ENCODE measurements at places on chromosomes 2 and 18.

DNA sequence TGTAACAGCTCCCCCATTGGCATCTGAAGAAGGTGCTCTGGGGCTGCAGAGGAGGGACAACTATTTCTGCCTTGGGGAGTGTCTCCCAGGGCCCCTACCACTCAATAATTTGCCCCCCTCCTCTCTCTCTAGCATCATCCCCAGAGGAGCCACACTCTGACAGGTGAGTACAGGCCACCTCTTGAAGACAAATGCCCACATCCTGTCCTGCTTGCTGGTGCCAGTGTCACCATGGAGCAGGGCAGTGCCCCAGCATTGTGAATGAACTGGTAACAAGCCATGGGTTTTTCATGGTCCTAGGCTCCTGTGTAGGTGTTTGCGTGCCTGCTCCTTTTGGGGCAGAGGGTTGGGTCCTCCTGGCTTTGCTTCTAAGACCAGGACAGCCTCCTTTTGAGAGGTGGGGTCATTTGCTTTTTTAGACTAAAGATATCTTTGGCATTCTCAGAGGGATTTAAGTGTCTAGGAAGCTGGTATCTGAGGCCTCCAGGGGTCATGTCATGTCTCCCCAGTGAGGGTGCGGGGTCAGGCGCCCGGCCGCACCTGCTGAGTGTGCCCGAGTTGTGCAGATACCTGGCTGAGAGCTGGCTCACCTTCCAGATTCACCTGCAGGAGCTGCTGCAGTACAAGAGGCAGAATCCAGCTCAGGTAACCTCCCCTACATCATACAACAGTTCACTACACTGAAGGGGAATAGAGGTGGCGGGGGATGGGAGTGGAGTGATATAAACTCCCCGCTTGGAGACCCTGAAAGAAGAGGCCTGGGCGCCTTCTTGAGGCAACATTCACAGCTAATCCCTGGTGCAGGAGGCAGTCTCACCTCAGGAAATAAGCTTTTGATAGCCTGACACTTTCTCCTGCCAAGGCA lies 1.8 kb downstream of the RETREG2 start:
- DNase-seq: no peak

GRCh38 chr18:45127405-45127804 lies 446.7 kb downstream of the SETBP1 start:
- no peak for DNase-seq

GRCh38 chr2:133859578-133859977 lies 291.3 kb upstream of the NCKAP5 start:
- DNase-seq: no peak

- DNase-seq: peak; percentile 45
Observed at GRCh38 chr2:45909677-45910191, 258.3 kb downstream of the PRKCE start.

GRCh38 chr2:200172944-200173581 lies 133.4 kb upstream of the SPATS2L start:
- DNase-seq: no peak

- DNase-seq: no peak
Observed at GRCh38 chr18:37846996-37847395, 281.4 kb upstream of the CELF4 start.

- no peak for DNase-seq
Observed at GRCh38 chr2:107392241-107392704, 434.4 kb upstream of the RGPD4 start.

DNA sequence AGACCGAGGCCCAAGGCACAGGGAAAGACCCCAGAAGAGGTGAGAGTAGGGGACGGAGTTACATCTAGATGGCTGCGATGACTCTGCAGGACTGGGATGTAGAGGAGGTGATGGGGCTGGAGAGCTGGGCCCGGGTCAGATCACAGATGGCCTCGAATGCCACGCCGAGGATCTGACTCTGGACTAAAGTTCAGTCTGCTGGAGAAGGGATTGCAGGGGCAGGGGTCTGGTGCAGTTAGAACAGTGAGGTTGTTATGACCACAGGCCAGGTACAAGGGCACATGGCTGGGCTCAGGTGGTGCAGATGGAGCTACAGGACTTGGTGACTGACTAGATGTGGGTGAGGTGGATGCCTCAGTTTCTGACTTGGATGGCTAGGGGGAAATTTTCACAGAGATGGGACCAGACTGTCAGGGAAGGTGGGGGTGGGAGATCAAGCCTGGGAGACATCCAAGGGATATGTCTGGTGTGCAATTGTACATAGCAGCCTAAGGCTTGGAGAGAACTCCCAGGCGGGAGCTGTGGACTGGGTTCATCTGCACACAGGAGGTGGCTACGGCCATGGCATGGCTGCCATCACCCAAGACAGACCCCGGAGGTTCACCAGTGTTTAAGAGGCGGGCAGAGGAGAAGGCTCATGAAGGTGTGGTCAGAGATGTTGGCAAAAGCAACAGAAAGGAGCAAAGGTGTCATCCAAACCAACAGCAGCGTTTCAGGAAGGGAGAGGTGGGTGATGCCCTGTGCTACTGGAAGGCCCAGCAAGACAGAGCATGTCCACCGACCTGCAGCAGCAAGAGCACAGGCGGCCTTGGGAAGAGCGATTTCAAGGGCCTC lies 66.9 kb downstream of the CIB4 start:
- DNase-seq: no peak

DNA sequence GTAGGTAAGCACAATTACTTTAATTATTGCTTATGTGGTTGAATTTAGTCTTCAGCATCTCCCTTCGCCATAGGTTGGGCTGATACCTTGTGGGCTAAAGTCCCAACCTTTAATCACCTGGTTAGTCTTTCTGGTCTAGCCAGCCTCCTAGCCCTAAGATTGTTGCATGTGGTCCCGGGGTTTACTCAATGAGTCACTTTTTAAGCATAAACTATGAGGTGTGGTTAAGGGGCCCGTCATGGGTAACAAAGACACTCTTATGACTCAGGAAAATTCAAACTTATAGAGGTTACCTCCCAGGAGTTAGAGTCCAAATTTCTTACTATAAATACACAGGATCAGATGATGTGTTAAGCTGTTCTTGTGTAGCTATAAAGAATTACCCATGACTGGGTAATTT lies 841.6 kb downstream of the TRIB2 start:
- DNase-seq: peak; percentile 66

DNA sequence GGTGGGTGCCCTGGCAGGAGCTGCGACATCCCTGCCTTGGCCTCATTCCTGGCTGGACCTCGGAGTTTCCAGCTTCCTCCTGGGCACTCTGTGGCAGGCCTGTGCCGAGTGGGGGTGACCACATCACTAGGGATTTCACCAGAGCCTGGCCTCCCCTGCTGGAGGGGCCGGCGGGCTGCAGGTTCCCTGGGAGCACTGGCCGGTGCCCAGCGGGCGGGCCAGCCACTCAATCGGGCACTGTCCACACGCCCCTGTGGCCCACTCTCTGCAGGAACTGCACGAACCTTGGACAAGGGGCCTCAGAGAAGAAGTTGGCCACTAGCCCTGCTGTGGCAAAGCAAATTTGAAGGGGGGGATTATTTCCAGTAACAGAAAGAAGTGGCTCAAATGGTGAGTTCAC lies 110.7 kb upstream of the APCDD1 start:
- DNase-seq: no peak

GRCh38 chr18:11027862-11028261 lies 121.5 kb downstream of the PIEZO2 start:
- no peak for DNase-seq

DNA sequence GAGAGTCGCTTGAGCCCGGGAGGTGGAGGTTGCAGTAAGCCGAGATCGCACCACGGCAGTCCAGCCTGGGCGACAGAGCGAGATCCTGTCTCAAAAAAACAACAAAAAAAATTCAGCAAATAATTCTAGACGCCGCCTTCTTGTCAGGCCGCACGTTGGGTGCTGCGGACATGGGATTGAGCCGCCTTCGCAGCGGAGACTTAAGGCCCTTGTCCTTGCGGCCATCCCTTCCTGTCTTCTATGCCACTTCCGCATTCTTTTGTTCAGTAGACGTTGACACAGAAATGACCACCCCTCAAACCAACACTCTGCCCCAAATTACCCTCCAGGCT lies 15.8 kb downstream of the PTPN18 start:
- DNase-seq: no peak

DNA sequence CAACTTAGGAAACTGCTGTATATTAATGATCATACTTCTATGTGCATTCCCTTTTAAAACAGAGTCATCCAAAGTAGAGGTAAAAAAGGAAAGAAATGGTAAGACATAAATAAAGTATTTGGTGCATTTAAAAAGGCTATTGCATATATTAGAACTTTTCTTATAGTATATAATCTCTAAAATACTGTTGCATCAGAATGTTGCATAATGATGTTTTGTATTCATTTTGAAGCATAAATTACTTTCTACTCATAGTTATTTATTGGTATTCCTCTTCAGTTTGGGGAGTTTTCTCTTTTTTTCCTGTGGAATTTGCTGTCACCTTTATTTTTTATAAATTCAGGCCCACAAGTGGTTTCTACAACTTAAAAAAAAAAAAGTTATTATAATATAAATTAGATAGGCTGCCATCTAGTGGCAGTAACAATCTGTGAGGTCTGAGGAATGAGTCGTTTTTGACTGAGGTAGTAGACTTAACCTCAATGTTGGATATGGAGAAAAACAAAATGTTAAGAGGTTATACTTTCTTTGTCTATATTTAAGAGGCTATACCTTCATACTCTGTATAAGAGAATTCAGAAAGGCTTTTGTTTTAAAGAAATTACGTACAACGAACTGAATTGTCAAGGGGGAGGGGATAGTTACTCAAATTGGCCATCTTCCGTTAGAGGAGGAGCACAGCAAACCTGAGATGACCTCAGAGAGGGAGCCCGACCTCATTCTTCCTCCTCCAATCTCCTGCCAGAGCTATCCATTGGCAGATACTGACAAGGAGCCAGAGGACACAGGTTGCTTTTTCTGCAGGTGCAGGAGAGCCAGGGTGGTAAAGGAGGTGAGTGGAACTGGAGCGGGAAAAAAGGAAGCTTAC lies 23.8 kb downstream of the ANKAR start:
- DNase-seq: no peak

GRCh38 chr18:37986665-37987064 lies 421.1 kb upstream of the CELF4 start:
- DNase-seq: no peak

- peak; percentile 29 for DNase-seq
Observed at GRCh38 chr2:138827426-138828054, 47.4 kb upstream of the NXPH2 start.

- no peak for DNase-seq
Observed at GRCh38 chr2:7792031-7792651, 874.9 kb downstream of the RNF144A start.

- DNase-seq: no peak
Observed at GRCh38 chr2:178191004-178191508, 3.3 kb upstream of the OSBPL6 start.

DNA sequence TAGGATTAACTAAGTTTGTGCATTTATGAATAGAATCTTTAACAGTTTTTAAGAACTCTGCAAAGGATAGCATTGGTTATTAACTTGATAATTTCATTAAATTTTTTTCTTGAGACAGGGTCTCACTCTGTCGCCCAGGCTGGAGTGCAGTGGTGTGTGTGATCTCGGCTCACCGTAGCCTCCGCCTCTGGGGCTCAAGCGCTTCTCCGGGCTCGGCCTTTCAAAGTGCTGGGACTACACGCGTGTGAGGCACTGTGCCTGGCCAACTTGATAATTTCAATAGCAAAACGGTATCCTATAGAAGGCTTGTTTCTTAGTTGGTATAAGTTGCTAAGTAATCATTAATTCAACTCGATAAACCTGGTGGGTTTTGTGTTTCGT lies 38.0 kb downstream of the ADNP2 start:
- DNase-seq: no peak

GRCh38 chr18:75073654-75074053 lies 135.3 kb downstream of the PTGR3 start:
- no peak for DNase-seq

DNA sequence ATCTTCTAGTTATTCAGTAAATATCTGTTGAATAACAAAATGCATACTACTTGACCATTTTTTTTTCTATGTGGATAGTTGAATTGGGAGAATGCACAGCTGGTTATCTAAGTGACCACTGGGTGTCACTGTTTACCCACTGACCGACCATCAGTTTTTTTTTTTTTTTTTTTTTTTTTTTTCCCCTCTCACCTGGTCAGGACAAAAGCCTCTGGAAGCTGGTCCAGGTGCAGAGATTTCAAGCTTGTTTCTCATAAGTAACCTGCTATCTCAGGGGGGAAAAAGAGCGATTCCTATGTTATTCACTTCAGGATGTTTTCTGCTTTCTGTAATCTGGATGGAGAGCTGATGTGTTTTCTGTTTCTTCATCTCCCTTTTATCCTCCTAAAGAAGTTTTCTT lies 256.0 kb downstream of the DCDC2C start:
- no peak for DNase-seq

GRCh38 chr2:200252265-200253067 lies 54.0 kb upstream of the SPATS2L start:
- no peak for DNase-seq

Data from epithelial cell of proximal tubule (primary cell).